ENCODE measurements at places on chromosomes 4 and X.

GRCh38 chr4:9969526-9970398 lies 51.5 kb downstream of the SLC2A9 start:
- DNase-seq: no peak

DNA sequence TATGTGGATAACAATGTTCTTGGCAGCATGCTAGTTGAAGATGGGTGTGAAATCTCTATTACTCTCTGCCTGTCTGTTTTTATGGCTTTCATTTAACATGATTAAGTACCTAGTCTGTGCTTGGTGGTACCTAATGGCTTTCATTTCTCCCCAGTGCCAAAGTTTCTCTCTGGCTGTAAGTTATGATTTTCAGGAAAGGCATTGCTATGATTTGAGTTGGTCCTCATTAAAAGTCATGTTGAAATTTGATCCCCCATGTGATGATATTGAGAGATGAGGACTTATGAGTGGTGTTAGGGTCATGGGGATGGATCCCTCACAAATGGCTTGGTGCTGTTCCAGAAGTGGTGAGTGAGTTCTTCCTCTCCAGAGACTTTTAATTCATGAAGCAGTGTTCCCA lies 162.4 kb upstream of the IL15 start:
- no peak for DNase-seq

GRCh38 chrX:44890247-44890646 lies 17.3 kb downstream of the KDM6A start:
- no peak for DNase-seq

DNA sequence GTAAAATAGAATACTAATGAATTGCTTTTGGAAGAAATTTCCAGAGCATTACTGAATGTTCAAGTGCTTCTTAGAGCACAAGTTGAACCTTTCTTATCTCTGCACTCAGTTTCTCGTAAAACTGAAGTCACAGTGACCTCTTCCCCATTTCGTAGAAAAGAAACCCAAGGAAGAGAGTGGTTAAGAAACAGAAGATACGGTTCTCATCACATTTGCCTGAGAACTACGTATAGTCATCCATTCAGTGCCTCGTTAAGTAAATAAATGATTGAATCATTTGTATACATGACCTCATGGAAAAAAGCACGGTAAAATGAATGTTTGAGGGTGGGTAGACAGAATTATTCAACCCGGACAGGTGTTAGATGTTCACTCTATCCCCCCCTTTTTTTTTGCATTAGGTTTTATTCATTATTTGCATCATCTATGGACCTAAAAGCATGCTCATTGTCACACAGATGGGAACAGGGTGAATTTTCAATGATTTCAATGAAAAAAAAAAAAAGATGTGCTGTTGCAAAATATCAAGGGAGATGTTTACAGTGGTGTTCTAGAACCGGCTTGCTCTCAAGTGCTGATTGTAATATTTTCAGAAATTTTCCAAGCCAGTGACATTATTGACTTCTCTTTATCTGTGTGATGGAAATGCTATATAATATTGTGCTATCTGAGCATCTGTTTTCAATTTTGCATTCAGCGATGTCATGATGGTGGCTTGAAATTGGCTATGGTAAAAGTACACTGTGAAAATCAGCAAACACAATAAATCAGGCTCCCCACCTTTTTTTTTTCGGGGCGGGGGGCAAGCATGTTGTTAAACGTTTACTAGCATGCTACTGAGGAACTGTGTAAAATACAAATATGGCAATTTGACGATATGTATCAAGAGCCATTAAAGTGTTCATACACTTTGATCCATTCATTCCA lies 4.3 kb downstream of the RHOH start:
- no peak for DNase-seq

DNA sequence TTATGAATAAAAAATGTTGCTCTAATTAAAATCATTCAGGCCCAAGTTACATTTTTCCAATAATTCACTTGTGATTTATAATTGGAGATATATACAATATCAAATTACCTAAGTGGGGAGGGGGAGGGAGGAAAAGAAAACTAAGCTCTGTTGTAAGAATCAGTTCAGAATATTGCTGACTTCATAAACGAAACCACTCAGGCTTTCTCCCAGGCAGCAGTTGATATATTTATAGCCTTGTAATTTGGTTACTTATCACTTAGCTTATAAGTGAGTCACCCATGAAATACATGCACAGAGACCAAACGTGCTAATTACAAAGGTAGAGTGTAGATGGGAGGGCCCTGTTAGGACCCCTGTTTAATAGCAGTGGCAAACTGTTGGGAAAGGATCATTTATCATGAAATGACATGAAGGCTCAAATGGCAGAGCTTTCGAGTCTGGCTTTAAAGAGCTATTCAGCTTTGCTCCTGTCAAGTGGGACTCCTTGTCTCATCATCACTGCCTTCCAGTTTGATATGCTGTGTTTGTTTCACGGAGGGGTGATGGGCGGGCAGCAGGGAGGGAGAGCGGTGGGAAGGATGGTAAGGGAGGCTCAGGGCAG lies 105.6 kb upstream of the PGRMC2 start:
- DNase-seq: no peak

DNA sequence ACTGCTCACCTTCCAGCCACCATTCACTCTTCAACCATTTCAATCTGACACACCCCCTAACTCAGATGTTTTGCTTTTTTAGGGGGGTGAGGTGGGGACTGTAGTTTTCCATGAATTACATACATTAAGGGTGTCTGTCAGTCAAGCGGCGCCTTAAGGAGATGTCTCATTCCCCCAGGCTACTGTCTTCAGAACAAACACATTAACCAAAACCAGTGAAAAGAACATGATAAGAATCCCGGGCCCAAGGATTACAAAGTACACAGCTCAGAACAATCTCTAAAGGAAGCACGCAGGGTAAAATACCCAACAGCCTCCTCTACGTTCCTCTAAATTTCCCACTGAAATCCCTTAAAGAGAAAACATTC lies 62.5 kb upstream of the IRF2 start:
- DNase-seq: no peak

- DNase-seq: no peak
These were observed 55.2 kb upstream of the NLGN4X start for GRCh38 chrX:6283826-6284225.

- DNase-seq: no peak
These were observed 520.5 kb downstream of the PPARGC1A start for GRCh38 chr4:23369331-23369730.

GRCh38 chr4:67052814-67053675 lies 492.3 kb downstream of the CENPC start:
- no peak for DNase-seq

- no peak for DNase-seq
These were observed 24.8 kb downstream of the PDGFC start for GRCh38 chr4:156946516-156947424.

DNA sequence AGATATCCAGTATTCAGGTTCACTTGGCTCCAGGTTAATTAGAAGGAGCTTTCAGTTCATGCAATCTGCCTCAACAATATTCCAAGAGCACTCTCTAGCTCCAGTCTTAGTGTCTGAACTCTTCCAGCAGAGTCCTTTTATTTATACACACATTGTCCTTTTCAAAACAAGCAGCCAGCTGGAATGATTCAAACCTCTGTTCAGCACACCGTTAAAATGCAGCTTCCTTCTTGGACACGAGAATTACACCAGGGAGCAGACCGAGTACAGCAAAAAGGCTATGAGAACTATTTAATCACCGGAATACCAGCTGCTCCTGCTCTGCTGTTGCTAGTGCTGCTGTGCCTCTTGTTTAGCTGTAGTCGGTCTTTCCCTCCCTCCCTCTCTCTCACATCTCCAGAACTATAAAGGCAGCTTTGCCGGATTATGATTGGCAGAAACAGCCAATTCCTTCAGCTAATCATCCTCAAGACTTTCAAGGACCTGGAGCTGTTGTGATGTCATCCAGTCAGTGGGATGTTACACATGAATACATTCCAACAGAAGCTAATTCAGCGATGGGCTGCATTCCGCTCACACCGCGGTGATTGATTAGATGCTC lies at the start of gene NDST4:
Gene NDST4 (minus strand): TSS at position 115 of the 601 bp plus-strand sequence. CDS start 36,584 bp downstream, outside the sequence.
- no peak for DNase-seq

DNA sequence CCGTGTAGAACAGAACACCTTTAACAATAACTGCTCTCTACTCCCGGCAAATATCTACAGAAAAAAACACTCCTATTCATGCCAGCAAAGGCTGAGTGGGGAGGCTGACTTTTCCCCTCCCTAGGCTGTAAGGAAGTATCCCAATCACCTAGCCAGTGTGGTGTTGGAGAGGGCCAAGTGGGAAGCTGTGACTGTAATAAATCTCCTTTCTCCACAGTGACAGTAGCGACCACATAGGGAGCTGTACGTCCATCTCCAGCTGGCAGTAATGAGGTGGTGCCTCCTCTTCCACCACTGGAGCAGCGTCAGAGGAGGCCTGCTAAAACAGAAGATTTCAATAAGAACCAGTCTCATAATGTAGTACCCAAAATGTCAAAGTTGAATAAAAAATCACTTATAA lies 47.9 kb upstream of the PLAC1 start:
- no peak for DNase-seq

GRCh38 chr4:173405840-173406606 lies 7.1 kb upstream of the SCRG1 start:
- DNase-seq: no peak

DNA sequence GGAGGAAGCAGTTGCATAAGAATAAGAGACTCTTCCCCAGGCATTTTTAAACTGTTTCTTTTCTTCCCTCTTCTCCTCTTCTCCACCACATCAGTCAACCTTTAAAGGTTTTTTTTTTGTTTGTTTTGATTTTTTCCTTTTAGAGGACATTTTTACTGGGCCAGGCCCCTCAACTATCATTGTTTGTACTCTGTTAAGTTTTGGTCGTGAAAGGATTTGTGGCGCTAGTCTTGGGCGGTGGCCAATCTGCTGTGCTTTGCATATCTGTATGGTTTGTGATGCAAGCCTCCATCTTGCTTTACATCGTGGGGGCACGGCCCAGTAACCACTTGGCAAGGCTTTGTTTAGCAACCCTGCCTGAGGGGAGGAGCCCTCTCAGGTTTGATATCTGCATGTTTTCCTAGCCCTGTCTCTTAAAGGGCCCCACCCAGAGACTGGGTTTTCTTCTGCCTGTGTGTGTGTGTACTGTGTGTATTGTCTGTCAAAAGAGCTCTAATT lies 101.9 kb upstream of the SLITRK2 start:
- DNase-seq: no peak

- no peak for DNase-seq
These were observed 11.3 kb downstream of the FAM241A start for GRCh38 chr4:112156553-112156952.

DNA sequence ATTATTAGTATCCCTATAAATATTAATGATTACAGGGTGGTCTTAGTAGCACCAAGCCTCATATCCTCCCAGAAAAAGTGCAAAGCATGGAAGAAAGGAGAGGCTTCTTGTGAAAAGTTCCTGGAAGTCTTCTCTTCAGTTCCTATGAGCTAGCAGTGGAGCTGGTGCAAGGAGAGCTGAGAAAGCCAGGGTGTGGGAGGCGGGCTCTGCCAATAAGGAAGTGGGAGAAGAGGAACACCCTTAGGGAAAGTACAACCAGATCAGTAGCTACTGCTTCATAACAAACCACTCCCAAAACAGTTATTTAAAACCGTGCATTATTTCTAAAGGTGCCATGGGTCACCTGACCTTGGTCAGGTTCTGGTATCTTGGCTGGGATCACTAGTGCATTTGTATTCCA lies 72.4 kb downstream of the MAP9 start:
- DNase-seq: no peak

DNA sequence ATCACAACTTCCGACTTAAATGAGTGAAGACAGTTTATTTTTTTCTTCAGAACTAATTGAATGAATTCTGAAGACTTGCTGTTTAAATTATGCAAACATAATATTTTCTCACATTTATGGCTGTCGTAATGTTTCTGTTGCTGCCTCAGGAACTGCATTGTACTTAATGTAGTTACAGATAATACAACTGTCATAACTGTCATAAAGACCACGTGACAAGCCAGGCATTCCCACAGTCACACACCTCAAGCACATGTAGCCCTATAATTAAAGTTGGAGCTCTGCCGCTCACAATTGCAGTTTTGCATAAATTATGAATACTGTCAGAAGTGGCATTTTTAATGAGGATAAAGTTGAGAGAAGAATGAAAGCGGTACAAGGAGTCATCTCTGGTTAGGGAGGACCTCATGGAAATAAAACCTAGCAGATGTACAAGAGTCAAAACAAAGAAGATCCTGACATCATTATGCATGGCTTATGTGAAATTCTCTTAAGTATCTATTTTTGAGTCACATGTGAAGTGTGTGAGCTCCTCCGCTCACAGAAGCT lies 38.5 kb upstream of the GALNTL6 start:
- DNase-seq: no peak

GRCh38 chrX:133849676-133850075 lies 135.7 kb downstream of the GPC3 start:
- no peak for DNase-seq

GRCh38 chr4:113474017-113474416 lies 287.5 kb downstream of the CAMK2D start:
- no peak for DNase-seq

DNA sequence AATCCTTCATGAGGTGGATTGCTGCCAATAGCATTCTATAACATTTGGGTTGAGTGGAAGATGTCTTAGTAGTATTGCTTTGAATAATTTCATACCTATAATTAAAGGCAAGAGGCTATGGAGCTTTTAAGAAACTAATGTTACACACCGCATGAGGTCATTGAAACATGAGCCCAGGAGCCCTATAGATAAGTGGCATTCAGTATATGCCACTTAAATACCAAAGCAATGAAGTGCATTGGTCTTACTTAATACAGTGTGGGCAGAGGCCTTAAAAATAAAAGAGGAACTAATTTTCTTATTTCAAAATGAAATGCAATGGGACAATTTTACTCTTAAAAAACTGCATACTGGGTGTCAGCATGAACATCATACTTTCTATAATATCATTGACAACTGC lies 47.5 kb downstream of the SPATA18 start:
- no peak for DNase-seq

- DNase-seq: no peak
These were observed 143.2 kb downstream of the BMP15 start for GRCh38 chrX:51053741-51054140.

DNA sequence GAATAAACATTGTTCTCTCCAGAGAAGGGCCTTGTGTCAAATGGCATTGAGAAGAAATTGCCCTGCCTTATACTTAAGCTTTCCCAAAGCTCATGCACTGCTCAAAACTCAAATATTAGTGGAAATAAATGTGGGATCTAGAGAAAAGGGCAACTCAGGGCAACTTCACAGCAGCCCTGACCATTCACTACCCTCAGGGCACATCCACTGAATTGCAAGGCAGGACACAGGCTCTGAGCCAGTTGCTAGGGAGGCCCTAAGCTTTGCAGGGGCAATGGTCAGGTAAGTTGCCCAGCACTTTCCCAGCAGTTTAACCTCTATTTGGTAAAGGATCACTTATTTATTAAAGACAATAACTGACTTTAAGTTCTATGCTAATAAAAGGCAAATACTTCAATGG lies 255.3 kb upstream of the TEX13A start:
- DNase-seq: no peak

DNA sequence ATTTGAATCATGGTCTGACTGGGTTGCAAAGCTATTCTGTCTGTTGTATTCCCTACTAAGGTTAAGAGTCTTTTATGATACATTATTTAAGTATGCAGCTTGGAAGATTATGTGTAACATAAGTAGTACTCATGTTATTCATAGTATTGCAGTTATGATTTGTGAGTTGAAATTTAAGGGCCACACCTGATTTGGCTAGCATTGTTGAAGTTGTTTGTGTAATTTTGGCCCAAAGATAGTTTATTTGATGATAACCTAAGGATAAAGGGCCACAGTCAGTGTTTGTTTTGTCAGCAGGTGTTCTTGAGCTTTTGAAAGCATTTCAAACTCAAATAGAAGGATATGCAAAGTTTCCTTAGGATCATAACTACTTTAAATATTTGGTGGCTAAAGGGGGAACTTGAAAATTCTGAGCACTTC lies 38.9 kb downstream of the NUDT9 start:
- no peak for DNase-seq

GRCh38 chr4:80462621-80463091 lies 127.1 kb downstream of the CFAP299 start:
- no peak for DNase-seq

All from effector memory CD4-positive, alpha-beta T cell (primary cell).